MCF 10A (cell line): ENCODE measurements at places on chromosomes 3 and 15. TPM values are rescaled to one million over a fixed set of nuclear protein-coding genes. Genes with fewer than 3 reads are reported as not detected.

DNA sequence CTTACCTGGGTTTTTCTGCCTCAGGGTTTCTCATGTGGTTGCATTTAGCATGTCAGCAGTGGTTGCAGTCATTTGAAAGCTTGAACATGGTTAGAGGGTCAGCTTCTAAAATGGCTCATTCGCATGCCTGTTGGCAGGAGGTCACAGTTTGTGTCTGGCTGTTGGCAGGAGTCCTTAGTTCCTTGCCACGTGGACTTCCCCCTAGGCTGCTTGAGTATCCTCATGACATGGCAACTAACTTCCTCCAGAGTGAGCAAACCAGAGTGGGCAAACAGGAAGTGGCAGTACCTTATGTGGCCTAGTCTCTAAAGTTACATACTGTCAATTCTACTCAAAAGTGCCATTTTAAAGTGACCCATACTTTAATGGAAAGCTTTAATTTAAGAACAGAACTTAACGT lies 3.4 kb upstream of the UNC13C start:
- H3K27ac ChIP-seq = no peak overlapping the region
- DNase-seq = no peak
- no peaks in the 10 kb centered on the region for H3K4me1 ChIP-seq
- H3K4me3 ChIP-seq = no peak overlapping the region
- no peaks in the 10 kb centered on the region for H3K36me3 ChIP-seq

- H3K4me1 ChIP-seq = no peaks in the 10 kb centered on the region
- peaks cover 31% of the 10 kb centered on the region for H3K27me3 ChIP-seq
- no peak overlapping the region for H3K27ac ChIP-seq
- no peak for DNase-seq
- H3K36me3 ChIP-seq = no peaks in the 10 kb centered on the region
- no peak overlapping the region for H3K4me3 ChIP-seq
Observed at GRCh38 chr3:18483226-18483625, 58.1 kb upstream of the SATB1 start.

DNA sequence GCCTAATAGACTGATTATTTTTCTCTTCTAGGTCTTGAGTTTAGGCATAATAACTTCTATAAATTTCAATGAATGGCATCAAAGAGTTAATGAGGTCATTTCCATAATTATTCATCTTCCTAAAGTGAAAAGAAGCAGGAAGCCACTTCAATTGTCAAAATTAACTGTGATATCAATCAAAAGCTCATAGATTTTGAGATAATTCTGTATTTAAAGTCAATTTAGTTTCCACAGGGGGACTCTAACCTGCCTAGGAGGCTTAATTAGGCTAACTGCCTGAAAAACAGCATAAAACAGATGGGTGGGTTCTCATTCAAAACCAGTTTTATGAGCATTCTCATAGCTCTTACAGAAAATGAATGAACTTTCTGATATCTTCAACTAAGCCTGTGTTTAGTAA lies 177.8 kb downstream of the OTOL1 start:
- no peaks in the 10 kb centered on the region for H3K36me3 ChIP-seq
- H3K4me3 ChIP-seq = no peak overlapping the region
- H3K27me3 ChIP-seq = no peaks in the 10 kb centered on the region
- no peak overlapping the region for H3K27ac ChIP-seq
- H3K4me1 ChIP-seq = no peaks in the 10 kb centered on the region
- no peak for DNase-seq

GRCh38 chr3:103218146-103218545 lies 783.3 kb downstream of the ZPLD1 start:
- DNase-seq = no peak
- peaks cover 20% of the 10 kb centered on the region for H3K27me3 ChIP-seq
- H3K4me1 ChIP-seq = no peaks in the 10 kb centered on the region
- no peaks in the 10 kb centered on the region for H3K36me3 ChIP-seq
- no peak overlapping the region for H3K4me3 ChIP-seq

- H3K27me3 ChIP-seq = peaks cover 55% of the 10 kb centered on the region
- DNase-seq = no peak
- no peak overlapping the region for H3K27ac ChIP-seq
- no peaks in the 10 kb centered on the region for H3K4me1 ChIP-seq
- H3K36me3 ChIP-seq = no peaks in the 10 kb centered on the region
Observed at GRCh38 chr3:120823156-120823555, 80.6 kb downstream of the GTF2E1 start.

DNA sequence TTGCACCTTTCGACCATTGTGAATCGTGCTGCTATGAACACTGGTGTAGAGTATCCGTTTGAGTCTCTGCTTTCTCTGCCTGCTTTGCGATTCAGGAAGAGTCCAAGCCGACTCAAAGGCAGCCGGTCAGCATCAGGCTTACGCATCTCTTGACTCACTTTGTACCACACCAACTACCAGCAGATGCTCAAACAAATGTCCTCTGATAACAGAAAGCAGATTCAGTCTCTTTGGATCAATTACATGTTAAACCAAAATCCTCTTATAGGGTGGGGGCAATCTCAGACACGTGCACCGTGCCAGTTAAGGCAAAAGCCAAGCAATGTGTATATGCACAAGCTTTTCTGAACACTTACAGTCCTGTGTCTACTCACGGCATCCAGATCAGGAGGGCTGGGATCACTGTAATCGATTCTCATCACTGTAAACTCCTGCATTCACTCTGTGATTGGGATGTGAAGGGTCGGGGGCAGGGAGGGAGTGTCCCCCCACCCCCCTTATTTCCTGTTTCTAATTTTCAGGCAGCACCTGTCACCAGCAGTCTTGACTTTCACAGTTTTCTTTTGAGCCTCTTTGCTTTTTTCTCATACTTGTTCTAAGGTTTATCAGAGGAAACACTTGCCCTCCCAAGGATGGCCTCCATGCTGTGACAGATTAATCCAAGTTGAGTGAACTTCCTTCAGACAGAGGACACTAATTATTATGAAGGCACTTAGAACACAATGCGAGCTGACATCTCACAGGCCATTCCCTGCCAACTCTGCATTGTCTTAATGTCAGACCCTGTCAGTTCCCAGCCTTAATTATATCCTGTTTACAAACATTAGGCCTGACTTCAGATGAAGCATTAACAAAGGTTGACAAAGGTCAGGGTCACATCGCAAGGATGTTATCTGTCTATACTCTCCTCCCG lies 153.5 kb downstream of the MECOM start:
- DNase-seq = no peak
- H3K4me3 ChIP-seq = no peak overlapping the region
- no peaks in the 10 kb centered on the region for H3K27me3 ChIP-seq
- no peaks in the 10 kb centered on the region for H3K4me1 ChIP-seq
- H3K36me3 ChIP-seq = no peaks in the 10 kb centered on the region
- H3K27ac ChIP-seq = no peak overlapping the region

DNA sequence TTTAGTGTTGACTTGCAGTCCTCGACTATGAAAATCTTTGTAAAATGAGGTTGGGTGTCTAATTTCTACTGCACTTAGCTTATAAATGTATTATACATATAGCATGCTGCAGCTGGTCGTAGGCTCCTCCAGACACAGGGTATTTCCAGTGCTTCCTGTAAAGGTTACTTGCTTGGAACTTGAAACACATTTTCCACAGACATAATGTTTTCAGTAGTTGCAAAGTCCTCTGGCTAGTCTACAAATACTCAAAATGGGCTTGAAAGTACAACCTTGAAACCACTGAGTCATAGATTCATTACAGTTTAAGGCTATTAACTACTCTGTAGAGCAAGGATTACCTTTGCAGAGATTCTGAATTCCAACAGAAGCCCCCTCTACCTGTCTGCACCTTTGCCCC lies 464.1 kb downstream of the RAP2B start:
- DNase-seq = no peak
- H3K4me1 ChIP-seq = peaks cover 10% of the 10 kb centered on the region
- no peak overlapping the region for H3K4me3 ChIP-seq
- no peaks in the 10 kb centered on the region for H3K27me3 ChIP-seq
- H3K27ac ChIP-seq = no peak overlapping the region
- H3K36me3 ChIP-seq = no peaks in the 10 kb centered on the region

- no peaks in the 10 kb centered on the region for H3K27me3 ChIP-seq
- no peak for DNase-seq
- H3K4me1 ChIP-seq = no peaks in the 10 kb centered on the region
- H3K27ac ChIP-seq = no peak overlapping the region
- H3K36me3 ChIP-seq = no peaks in the 10 kb centered on the region
Observed at GRCh38 chr3:115644391-115644790, 21.1 kb downstream of the GAP43 start.

GRCh38 chr3:190382082-190382481 lies 5.9 kb upstream of the CLDN16 start:
- peaks cover 61% of the 10 kb centered on the region for H3K4me1 ChIP-seq
- H3K4me3 ChIP-seq = no peak overlapping the region
- no peaks in the 10 kb centered on the region for H3K36me3 ChIP-seq
- DNase-seq = peak; percentile 84

DNA sequence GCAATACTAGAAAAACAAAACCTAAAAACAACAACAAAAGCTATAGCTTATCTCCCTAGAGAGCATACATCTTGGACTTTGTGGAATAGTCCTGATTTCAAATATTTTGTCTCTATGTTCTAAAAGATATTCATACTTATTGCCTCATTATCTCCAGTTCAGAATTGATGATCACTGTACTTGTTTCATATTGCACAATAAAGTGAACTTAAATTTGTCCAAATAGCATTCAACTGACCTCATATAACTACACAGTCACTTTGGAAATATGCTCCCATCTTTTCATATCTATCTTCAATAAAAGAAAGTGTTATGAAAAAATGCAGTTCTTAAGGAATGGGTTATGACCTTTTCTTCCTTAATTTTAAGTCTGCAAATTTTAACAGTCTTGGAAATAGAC lies 228.6 kb upstream of the CMC1 start:
- H3K4me1 ChIP-seq = peaks cover 9% of the 10 kb centered on the region
- no peaks in the 10 kb centered on the region for H3K27me3 ChIP-seq
- H3K4me3 ChIP-seq = no peak overlapping the region
- H3K36me3 ChIP-seq = no peaks in the 10 kb centered on the region

GRCh38 chr3:26064297-26064696 lies 274.4 kb downstream of the OXSM start:
- no peaks in the 10 kb centered on the region for H3K36me3 ChIP-seq
- no peak overlapping the region for H3K4me3 ChIP-seq
- H3K27ac ChIP-seq = no peak overlapping the region
- no peaks in the 10 kb centered on the region for H3K27me3 ChIP-seq
- H3K4me1 ChIP-seq = no peaks in the 10 kb centered on the region
- DNase-seq = no peak

- peak overlapping the region; percentile 32 for H3K27ac ChIP-seq
- peaks cover 19% of the 10 kb centered on the region for H3K4me1 ChIP-seq
- H3K27me3 ChIP-seq = no peaks in the 10 kb centered on the region
- H3K4me3 ChIP-seq = no peak overlapping the region
- H3K36me3 ChIP-seq = peaks cover 49% of the 10 kb centered on the region
- DNase-seq = no peak
Observed at GRCh38 chr15:74037171-74038117, 42.9 kb downstream of the PML start.

DNA sequence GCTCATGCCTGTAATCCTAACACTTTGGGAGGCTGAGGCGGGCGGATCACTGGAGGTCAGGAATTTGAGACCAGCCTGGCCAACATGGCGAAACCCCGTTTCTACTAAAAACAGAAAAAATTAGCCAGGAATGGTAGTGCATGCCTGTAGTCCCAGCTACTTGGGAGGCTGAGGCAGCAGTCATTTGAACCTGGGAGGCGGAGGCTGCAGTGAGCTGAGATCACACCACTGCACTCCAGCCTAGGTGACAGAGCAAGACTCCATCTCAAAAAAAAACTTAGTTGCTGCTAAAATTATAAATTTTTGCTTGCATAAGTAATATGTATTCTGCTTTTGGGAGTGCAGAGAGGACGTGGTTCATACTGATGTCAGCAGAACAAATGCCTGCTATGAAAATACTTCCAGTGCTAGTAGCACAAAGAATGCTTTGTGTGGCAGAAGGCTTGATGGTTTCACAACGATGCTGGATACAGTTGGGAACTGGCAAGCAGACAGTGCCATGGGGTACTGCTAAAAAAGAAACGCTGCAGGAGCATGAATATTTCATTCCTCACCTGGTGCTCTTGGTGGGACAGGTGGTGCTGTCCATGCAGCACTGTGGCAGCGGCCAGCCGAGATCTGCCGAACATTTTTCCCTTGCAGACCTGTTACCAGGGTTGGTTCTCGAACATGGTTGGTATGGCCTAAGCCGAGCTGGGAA lies 31.1 kb downstream of the FBXL22 start:
- H3K27me3 ChIP-seq = no peaks in the 10 kb centered on the region
- no peak for DNase-seq
- no peaks in the 10 kb centered on the region for H3K4me1 ChIP-seq
- no peak overlapping the region for H3K4me3 ChIP-seq
- H3K36me3 ChIP-seq = peaks cover 68% of the 10 kb centered on the region

DNA sequence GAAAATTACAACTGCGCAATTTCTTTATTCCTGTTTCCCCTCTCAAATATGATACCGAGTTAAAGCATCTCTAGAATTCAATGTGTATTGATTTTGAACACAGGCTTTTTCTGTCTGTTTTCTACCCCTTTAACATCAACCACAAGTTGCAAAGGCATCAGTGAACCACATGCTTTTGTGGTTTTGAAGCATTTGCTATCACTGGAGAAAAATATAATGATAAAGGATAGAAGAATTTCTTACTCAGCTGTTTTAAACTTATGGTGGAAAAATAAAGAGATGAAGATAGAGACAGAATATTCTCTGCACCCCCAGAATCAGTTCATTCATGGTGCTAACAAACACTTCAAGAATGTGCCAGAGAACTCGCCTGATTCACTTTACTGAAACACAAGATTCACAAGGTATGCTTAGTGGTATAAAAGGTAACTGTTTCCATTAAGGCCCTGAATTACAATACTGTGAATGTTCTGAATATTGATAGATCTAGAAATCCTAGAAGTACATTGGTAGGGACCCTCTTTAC lies 9.5 kb upstream of the DPPA4 start:
- H3K4me3 ChIP-seq = no peak overlapping the region
- no peaks in the 10 kb centered on the region for H3K36me3 ChIP-seq
- H3K27ac ChIP-seq = no peak overlapping the region

The SGO1 gene
- 6.8 and 12.2 TPM in 2 replicates for total RNA-seq

The CELSR3 gene
- 17.6 and 21.5 TPM in 2 replicates for total RNA-seq

The GOLGA6L24 gene
- not detected in 2 replicates for total RNA-seq

The FSD2 gene
- total RNA-seq = not detected in 2 replicates
